Pancreas (tissue), 10 donors: ENCODE measurements at places on chromosomes 5 and 9. TPM values are rescaled to one million over a fixed set of nuclear protein-coding genes. Genes with fewer than 3 reads are reported as not detected.

Gene PRLR
- total RNA-seq: 6.2 TPM

Gene KCNV2
- total RNA-seq: not detected

Gene NEURL1B
- total RNA-seq: 2.8 TPM

Gene NIM1K
- total RNA-seq: 0.22 TPM

Gene CARTPT
- total RNA-seq: not detected

Gene FGFR4
- 30.0 TPM for total RNA-seq

Gene CTNND2
- 53.3 TPM for total RNA-seq

Gene LHX3
- total RNA-seq: not detected

Gene CSF2
- not detected for total RNA-seq

Gene MARVELD2
- total RNA-seq: 17.3 TPM

Gene TTC39B
- 5.1 TPM for total RNA-seq

Gene PCDHB12
- 1.3 TPM for total RNA-seq

Gene OBP2B
- not detected for total RNA-seq

Gene ORM2
- 3.1 TPM for total RNA-seq

Gene BTNL9
- total RNA-seq: 6.6 TPM

Gene SAPCD2
- total RNA-seq: 0.04 TPM

Gene CRHBP
- total RNA-seq: 0.31 TPM

Gene TMEM174
- not detected for total RNA-seq

Gene GABRA1
- total RNA-seq: not detected

Gene RANBP3L
- total RNA-seq: not detected

Gene NR4A3
- 0.79 TPM for total RNA-seq

Gene CBY3
- total RNA-seq: not detected

Gene INSL4
- not detected for total RNA-seq
